ENCODE measurements at places on chromosomes 6 and 20. TPM values are rescaled to one million over a fixed set of nuclear protein-coding genes. Genes with fewer than 3 reads are reported as not detected.

The TTLL9 gene
- total RNA-seq = not detected

GRCh38 chr6:90190752-90191395 lies 105.8 kb downstream of the BACH2 start:
- no peaks in the 10 kb centered on the region for H3K27me3 ChIP-seq
- no peak overlapping the region for H3K4me3 ChIP-seq
- no peak overlapping the region for H3K27ac ChIP-seq

The PTPRA gene
- total RNA-seq = 32.8 TPM

GRCh38 chr6:111722179-111722731 lies 116.6 kb upstream of the TRAF3IP2 start:
- H3K27me3 ChIP-seq = no peaks in the 10 kb centered on the region
- H3K4me3 ChIP-seq = no peak overlapping the region
- H3K36me3 ChIP-seq = peaks cover 18% of the 10 kb centered on the region
- no peak for DNase-seq
- peaks cover 49% of the 10 kb centered on the region for H3K4me1 ChIP-seq
- H3K27ac ChIP-seq = peak overlapping the region; percentile 12

DNA sequence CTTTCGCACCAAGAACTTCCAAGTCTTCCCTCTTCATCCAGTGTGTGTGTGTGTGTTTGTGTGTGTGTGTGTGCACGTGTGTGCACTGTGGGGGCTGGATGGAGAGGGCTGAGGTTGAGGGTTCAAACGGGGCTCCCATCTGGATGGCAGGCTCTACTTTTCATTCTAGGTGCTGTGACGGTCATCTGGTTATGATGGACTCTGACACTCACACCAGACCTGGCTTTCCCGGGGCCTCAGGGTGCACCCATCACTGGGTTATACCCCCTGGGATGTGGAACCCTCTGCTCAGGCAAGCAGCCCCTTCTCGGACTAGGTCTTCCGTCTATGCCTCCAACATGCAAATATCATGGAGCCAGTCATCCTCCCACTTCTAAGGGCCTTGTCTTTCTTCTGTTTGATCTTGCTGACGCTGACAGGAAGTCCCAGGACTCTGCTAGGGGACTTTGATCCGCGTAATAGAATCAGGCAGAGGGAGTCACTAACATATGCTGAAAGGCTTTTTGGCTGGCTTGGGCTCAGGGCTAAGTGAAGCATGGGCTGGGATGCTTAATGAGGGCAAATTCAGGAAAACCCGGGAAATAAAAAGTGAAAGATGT lies 313.6 kb downstream of the CDC5L start:
- no peaks in the 10 kb centered on the region for H3K27me3 ChIP-seq
- H3K27ac ChIP-seq = no peak overlapping the region
- no peaks in the 10 kb centered on the region for H3K36me3 ChIP-seq

GRCh38 chr6:26240157-26241032 lies 124.6 kb upstream of the BTN3A2 start:
- H3K4me1 ChIP-seq = peaks cover 4% of the 10 kb centered on the region
- no peaks in the 10 kb centered on the region for H3K36me3 ChIP-seq
- H3K27ac ChIP-seq = peak overlapping the region; percentile 67
- DNase-seq = peak; percentile 70
- H3K27me3 ChIP-seq = peaks cover 17% of the 10 kb centered on the region
- H3K4me3 ChIP-seq = peak overlapping the region; percentile 51

The ZBP1 gene
- not detected for total RNA-seq

The DNAH8 gene
- total RNA-seq = 0.04 TPM

The GTPBP2 gene
- 15.7 TPM for total RNA-seq

GRCh38 chr6:16719488-16719887 lies 41.8 kb downstream of the ATXN1 start:
- H3K4me3 ChIP-seq = no peak overlapping the region
- no peak for DNase-seq
- no peaks in the 10 kb centered on the region for H3K36me3 ChIP-seq
- no peaks in the 10 kb centered on the region for H3K27me3 ChIP-seq

GRCh38 chr6:20563377-20563776 lies 29.1 kb downstream of the CDKAL1 start:
- no peaks in the 10 kb centered on the region for H3K4me1 ChIP-seq
- DNase-seq = no peak
- H3K36me3 ChIP-seq = no peaks in the 10 kb centered on the region
- no peak overlapping the region for H3K27ac ChIP-seq
- no peak overlapping the region for H3K4me3 ChIP-seq

- no peaks in the 10 kb centered on the region for H3K27me3 ChIP-seq
- H3K36me3 ChIP-seq = no peaks in the 10 kb centered on the region
- DNase-seq = no peak
- H3K27ac ChIP-seq = no peak overlapping the region
Observed at GRCh38 chr6:133623065-133623464, 265.8 kb upstream of the TCF21 start.

The SLC17A2 gene
- not detected for total RNA-seq

- H3K4me1 ChIP-seq = no peaks in the 10 kb centered on the region
- no peak overlapping the region for H3K27ac ChIP-seq
- DNase-seq = no peak
- no peaks in the 10 kb centered on the region for H3K36me3 ChIP-seq
- no peak overlapping the region for H3K4me3 ChIP-seq
Observed at GRCh38 chr6:54784011-54784410, 62.6 kb upstream of the FAM83B start.

DNA sequence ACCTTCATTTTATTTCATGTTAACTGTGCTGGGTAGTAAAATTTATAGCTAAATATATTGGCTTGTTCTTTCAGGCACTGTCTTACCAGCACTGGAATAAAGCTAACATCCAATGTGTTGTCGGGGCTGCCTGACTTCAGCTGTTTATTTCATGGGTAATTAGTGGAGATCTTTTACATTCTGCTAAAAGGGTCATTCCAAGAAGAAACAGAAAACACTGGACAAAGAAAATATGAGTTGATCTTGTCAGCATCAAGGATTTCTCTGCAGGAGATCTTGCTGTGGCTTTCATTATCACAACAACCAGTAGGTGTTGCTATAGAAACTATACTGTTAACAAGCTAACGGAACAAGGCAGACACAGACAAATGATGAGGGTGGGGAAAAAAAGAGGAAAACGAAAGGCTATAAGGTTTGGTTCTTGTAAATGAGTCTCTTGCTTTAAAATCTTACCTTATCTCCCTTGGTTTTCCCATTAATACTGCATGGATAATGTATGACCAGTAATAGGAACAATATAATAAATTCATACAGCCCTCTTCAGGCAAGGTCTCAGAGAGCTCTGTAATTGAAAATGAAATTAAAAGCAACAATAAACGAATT lies 206.8 kb downstream of the SIM1 start:
- H3K27ac ChIP-seq = no peak overlapping the region
- H3K36me3 ChIP-seq = no peaks in the 10 kb centered on the region
- no peaks in the 10 kb centered on the region for H3K4me1 ChIP-seq

GRCh38 chr6:156575361-156575760 lies 201.8 kb upstream of the ARID1B start:
- H3K4me1 ChIP-seq = no peaks in the 10 kb centered on the region
- H3K36me3 ChIP-seq = no peaks in the 10 kb centered on the region
- H3K27me3 ChIP-seq = no peaks in the 10 kb centered on the region
- no peak overlapping the region for H3K4me3 ChIP-seq
- DNase-seq = no peak

The ZNF311 gene
- not detected for total RNA-seq

DNA sequence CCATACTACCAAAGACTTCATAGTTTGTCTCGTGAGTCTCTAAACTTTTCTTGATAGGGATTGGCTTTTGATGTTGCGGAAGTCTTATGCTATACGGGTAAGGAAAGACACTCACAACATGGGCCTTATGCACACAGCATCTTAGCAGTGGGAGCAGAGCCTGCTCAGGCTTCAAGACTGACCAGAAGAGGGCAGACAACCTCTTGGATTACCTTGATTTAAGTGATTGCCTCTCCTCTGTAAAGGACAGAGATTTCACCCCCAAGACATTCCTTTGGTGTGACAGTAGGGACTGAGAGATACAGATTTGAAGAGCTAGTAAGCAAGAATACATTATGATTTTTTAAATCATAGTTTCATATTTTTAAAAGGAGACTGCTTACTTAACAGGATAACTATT lies 71.0 kb upstream of the SAMD3 start:
- H3K36me3 ChIP-seq = no peaks in the 10 kb centered on the region
- no peak overlapping the region for H3K27ac ChIP-seq
- H3K27me3 ChIP-seq = no peaks in the 10 kb centered on the region
- H3K4me1 ChIP-seq = no peaks in the 10 kb centered on the region
- H3K4me3 ChIP-seq = no peak overlapping the region

The ULBP3 gene
- total RNA-seq = 2.0 TPM

The CLPSL1 gene
- not detected for total RNA-seq
